ENCODE measurements at places on chromosomes 4 and X.

DNA sequence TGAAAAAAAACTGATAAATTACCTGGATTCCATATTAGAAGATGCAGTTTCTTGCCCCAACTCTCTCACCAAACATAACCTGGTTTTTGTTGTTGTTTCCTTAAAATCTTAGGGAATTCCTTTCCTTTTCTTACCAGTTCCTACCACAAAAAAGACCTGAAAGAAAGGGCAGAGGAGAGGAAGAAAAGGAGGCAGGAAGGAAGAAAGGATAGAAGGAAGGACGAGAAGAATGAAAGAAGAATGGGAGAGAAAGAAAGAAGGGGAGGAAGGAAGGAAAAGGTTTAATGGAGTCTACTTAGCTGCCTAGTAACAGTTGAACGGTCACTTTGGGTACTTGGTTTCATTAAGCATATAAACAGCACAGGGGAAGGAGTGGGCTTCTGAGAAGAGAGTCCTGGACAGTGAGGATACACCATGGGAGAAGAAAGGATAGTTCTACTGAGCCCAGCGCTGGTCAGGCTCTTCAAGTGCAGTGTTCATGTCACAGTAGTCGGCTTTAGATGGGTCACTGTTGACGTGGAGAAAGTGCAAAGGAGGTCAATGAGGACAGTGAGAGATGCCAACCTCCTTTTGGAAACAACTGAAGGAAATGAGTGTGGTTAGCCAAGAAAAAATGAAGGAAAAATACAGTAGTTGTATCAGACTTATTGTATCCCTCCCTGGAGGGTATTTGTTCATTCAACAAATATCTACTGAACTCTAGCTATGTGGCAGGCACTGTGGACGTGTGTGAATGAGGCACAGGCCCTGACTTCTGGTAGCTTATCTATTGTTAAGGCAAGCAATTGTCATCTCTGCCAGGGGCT, 1.1 kb upstream of the CHIC2 start:
- DNase-seq: no peak

- no peak for DNase-seq
These were observed 233.1 kb upstream of the DKK2 start for GRCh38 chr4:107269175-107269574.

GRCh38 chrX:110182362-110182761, 135.5 kb downstream of the AMMECR1 start:
- DNase-seq: no peak

GRCh38 chr4:154132406-154132805, 343.5 kb upstream of the SFRP2 start:
- DNase-seq: no peak

DNA sequence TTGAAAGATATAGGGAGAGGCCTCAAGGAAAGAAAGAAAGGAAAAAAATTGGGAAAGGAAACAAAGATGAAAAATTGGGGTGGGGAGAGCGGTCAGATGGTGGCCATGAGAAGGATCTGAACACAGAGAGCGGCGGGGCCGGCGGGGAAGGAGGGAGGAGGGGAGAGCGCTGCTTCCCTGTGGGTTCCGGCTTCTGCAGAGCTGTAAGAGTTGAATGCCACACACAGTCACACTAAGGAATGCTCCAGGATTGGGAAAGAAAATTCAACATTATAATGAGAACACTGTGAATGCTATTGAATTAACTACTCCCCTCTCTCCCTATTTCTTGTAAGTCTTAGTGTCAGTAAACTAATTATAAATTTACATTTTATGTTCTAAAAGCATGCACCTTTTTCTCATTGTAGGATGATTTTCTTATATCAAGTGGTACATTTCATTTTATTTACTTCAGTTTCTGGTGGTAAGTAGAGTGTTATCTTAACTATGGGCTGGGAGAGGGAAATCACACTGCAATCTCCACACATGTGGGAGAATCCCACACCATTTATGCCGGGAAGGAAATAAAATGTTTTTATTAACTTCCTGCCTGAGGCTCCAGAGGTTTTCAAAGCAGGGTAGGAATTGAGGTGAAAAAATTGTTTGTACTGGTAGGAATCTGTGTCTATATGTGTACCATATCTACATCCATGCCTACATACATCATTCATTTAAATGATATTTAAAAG, 904 bp downstream of the F11 start:
- DNase-seq: no peak

- no peak for DNase-seq
These were observed 98.6 kb downstream of the LARP7 start for GRCh38 chr4:112735474-112735951.
